Iris pigment epithelial cell (primary cell): ENCODE measurements at places on chromosomes 2 and 18.

DNA sequence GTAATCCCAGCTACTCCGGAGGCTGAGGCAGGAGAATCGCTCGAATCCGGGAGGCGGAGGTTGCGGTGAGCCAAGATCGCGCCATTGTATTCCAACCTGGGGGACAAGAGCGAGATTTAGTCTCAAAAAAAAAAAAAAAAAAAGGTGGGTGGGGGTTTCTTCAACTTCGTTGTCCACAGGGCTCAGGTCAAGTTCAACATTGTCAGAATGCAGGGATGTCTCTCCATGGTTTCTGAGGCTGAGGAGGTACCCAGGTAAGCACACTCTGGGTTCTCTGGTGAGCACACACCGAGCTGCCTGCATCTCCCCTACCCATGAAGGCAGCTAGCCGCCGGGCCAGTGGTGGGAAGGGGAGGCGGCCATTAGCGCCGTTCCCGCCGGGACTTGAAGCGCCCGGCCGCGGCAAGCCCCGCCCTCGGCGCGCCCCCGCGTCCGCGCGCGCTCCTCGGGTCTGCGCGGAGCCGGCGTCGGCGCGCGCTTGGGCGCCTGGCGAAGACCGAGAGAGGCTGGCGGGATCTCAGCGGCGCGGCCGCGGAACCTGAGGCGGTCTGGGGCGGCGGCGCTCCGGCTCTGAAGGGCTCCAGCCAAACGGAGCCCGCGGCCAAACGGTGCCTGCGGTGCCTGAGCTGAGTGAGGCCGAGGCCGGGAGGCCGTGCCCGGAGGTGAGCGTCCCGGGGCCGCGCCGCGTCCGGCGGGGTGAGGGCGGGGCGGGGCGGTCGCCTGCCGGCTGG is at the start of gene UBXN2A:
Gene UBXN2A, plus strand, starts transcription at position 477 of the 731 bp plus-strand sequence. CDS start 17,852 bp downstream, outside the sequence.
- peak; percentile 83 for DNase-seq

- DNase-seq = peak; percentile 67
Observed at GRCh38 chr2:181742922-181743722, 62.8 kb upstream of the NEUROD1 start.

DNA sequence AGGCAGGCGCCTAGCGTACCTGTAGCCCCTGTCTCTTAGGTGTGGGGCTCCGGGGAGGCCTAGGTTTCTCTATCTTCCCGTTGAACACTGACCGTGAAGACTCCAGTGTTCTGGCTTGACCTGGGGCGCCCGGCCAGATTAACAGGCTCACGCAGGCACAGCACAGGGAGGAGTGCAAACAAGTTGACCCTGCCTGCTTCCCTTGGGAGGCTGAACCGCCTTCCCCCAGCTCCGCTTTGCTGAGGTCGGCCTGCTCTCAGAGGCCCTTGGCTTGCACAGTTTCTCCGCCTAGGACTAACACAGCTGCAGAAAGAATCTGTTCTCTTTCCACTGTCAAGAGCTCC is 567 bp downstream of the PCYOX1 start:
- peak; percentile 32 for DNase-seq

GRCh38 chr2:71647356-71647755 is 194.0 kb downstream of the DYSF start:
- no peak for DNase-seq

GRCh38 chr2:151651274-151651673 is 83.0 kb downstream of the NEB start:
- DNase-seq = no peak

- DNase-seq = no peak
Observed at GRCh38 chr2:121483846-121484245, 46.8 kb upstream of the RNU4ATAC start.

- no peak for DNase-seq
Observed at GRCh38 chr18:37660658-37661057, 95.1 kb upstream of the CELF4 start.

GRCh38 chr18:49096021-49096420 is 145.3 kb upstream of the SMAD7 start:
- peak; percentile 29 for DNase-seq

- DNase-seq = peak; percentile 72
Observed at GRCh38 chr2:27831279-27832050, 58.7 kb downstream of the RBKS start.

DNA sequence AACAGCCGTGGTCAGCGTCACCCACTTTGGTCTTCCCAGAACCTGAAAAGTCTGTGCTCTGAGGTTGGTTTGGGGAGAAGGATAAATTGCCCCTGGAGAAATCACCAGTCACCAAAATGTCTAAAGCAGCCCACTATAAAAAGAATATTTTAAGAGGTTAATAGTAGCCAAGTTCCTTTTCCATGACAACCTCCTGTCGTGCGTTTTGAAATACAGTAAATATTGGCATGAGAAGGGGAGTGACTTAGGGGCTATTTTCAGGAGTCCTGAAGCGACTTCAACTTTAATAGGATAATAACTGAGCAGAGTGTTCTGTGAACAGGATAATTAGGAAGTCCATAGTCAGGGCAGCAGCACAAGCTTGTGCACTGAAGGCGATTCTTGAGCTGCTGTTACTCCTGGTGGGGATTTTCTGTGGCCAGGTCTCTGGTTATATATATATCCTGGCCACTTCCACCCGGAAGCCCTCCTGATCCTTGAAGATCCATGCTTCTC is 49.3 kb downstream of the RNF144A start:
- no peak for DNase-seq

GRCh38 chr2:201806442-201807170 is at the start of gene CDK15:
Gene CDK15 (plus strand): TSS chr2:201806537. CDS start chr2:201806665, 128 bp downstream.
- peak; percentile 70 for DNase-seq
